NCI-H345 (cell line): ENCODE measurements at places on chromosomes 2 and 18.

DNA sequence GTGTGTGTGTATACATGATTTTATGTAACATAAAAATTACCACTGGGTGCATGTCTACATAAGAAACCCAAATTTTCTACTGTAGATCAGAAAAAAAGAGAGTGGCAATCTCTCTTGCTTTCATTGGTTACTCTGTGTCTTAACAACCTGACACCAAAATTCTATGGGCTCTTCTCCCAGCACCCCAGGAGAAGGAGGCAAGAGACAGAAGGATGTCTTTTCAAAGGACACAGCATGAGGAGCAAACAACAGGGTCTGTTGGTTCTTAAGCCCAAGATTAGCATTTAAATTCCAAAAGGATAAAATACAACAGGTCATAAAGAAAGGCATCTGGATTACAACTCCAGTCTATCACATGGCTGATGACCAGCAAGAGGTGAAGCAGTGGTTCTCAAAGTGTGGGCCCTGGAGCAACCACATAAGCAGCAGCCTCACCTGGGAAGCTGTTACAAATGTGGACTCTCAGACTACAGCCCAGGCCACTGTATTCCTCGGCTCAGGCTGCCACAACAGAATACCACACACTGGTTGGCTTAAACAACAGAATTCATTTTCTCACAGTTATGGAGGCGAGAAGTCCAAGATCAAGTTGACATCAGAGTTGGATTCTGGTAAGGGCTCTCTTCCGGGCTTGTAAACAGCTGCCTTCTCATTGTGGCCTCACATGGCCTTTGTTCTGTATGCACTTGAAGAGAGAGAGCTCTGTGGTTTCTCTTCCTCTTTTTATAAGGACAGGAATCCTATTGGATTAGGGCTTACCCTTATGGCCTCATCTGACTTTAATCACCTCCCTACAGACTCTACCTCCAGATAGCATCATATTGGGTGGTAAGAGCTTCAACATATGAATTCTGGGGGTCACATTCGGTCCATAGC is 79.8 kb upstream of the RNF152 start:
- peak; percentile 56 for DNase-seq

GRCh38 chr2:38374984-38375383 is 2.1 kb downstream of the ATL2 start:
- DNase-seq: no peak

DNA sequence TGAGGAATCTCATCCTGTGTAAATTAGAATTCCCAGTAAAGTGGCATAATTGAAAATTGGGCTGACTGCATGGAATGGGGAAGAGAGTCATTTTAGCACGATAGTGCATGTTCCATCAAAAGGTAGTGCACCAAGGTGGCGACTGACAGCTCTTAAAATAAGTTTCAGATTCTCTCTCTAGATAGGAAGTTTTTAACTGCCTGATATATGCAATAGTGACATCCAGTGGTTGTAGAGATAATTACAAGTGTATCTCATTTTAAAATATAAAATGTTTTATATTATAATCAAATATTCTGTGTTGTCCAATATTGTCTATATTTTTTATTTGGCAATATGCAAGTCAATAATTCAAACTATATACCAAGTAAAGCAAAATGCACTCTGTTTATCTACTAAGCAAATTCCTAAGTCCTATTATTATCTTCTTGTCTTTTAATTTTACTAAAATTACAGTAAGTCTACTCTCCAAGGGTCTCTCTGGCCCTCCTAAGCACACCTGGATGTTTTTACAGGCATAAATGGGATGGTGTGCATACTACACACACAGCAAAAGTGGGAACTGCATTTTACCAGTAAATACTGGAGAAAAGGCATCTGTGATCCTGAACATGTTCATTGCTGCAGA is 397.7 kb upstream of the HNRNPA3 start:
- peak; percentile 42 for DNase-seq

DNA sequence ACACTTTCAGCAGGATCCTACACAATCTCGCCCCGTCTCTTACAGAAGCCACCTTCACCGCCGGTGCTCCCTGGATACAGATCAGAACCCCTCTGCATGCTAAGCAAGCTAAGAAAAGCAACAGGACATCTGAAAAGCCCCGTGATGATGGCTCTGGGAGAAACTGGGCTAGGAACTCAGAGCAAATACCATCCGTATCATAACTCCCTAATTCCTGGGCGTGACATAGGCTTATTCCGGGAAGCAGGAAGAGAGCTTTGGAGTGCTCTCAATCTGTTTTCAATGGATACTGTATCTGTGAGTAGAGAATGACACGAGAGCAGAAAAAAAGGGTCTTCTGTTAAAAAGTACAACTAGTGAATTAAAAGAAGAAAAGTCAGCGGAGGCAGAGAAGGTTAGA is 121.6 kb downstream of the SPP2 start:
- no peak for DNase-seq

DNA sequence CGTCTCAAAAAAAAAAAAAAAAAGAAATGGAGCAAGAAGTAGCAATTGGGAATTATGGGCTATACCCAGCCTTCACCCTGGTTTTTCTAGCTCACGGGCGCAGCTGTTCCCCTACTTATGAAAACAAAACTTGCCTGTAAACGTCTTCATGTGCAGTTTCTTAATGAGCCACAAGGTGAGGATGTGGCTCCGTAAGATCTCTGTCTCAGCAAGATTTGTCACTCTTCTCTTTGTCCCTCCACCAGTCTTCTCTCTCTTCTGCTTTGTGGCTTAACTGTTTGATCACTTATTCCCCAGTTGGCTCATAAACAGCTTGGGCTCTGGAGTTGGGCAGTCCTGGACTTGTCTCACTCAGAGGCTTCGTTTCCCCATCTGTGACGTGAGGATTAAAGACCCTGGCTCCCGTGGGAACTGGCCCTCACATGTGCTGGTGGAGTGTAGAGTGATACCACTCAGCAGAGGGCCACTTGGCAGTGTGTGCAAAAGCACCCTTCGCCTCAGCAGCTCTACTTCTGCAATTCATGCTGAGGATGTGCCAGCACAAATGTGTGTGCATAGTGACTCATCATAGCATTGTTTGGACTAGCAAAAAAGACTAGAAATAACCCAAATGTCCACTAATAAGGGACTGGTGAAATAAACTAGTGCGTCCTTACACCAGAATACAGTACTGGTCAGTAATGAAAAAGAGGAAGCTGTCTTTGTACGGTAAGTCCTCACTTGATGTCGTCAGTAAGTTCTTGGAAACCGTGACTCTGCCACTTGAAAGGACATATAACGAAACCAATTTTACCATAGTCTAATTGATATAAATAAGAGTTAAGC is 8.7 kb downstream of the CEP68 start:
- DNase-seq: peak; percentile 41

DNA sequence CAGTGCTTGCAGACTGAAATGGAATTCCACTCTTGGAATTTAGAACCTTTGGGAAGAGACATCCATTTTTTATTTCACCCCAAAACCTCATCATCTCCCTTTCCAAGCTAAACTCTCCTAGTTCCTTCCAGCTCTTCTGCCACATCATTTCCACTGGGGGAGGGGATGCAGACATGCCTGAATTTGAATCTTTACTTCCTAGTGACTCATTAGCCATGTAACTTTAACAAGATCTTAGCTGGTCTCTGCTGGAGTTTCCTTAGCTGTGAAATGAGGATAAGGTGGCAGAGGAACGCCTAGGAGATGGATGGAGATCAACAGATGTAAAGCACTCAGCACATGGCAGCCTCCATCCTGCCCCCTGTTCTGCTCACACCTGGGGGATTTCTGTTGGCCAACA is 266.8 kb downstream of the EN1 start:
- DNase-seq: no peak

DNA sequence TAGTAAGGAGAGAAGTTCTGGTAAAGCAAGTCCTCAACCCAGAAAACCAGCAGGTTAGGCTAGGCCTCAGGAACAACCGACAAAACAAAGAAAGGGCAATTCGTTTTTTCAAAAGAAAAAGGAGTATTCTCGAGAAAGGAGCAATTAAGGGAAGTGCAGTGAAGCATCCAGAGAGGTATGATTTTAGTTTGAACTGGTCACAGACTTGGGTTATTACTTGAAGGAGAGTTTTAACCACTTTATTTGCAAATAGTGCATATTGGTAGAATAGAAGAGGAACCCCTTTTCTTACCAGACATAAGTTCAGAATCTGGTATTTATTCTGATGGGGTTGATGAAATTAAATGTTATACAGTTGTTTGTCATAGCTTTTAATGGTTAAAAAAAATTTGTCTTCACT is 110.0 kb upstream of the GCFC2 start:
- DNase-seq: no peak

DNA sequence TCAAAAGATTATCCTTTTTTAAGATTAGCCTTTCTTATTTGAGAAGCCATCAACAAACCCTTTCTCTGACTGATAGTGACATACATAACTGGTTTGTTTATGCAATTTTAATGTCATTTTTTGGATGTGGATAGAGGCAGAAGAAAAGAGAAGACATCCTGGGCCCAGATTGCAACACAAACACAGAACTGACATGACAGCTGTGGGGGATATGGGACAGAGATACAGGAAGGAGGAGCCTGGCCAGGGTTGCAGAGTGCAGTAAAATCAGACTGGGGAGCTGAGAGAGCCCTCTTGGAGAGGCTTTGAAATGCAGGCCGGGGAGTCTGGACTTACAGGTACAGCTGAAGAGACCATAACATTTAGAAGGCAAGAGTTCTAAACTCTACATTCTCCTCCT is 65.1 kb downstream of the SIGLEC15 start:
- DNase-seq: no peak

- DNase-seq: peak; percentile 70
Observed at GRCh38 chr18:70454704-70455322, 166.0 kb downstream of the SOCS6 start.

DNA sequence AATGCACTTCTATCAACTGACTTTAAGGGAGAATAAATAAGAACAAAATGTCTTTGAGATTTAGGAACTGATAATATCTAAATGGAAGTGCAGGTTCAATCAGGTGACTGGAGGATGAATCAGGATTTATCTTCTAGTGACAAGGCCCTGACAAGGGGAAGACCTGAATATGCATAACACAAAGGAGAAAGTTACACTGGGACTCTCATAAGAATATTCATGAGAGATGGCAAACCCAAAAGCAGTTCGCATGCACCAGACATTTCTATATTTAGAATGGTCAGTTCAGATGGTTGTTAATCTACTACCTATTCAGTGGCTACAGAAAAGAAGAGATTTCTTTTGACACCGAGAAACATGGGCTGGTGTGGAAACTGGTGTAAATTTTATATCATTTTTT is 1771.3 kb upstream of the LRRTM1 start:
- no peak for DNase-seq

- no peak for DNase-seq
Observed at GRCh38 chr2:172079838-172080640, 5.3 kb upstream of the DLX1 start.

DNA sequence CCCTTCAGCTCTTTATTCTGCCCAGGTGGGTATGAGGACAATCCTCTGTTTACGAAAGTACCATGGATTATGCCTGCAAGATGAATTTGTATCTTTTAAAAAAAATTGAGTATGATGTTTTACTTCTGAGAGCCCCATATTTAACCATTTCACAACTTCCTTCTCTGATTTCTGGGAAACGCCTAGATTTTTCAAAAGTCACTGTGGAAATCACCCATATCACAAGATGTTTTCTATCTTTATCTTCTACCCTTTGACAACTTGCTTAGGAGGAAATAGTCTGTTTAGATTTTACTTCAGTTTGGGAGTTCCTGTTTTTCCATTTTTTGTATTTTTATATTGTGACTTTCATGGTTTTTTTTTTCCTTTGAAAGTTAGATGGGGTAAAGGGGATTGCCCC is 53.0 kb downstream of the ICOS start:
- DNase-seq: no peak

DNA sequence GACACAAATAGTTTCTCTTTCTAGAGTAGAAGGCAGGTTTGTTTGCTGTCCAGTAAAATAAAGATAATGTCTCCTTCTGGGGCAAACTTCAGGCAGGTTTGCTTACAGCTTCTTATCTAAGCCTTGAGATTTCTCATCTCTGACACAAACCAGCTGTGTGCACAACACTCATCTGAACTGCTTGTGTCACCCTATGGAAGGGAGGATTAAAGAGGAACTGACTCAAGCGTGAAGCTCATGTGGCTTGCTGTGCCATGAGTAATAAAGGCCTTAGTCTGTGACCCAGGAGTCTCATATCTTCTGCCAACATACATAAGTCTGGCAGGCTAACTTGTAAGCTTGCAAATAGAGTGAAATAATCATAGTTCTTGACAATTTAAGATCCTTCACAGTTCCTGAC is 24.2 kb upstream of the CPO start:
- no peak for DNase-seq

DNA sequence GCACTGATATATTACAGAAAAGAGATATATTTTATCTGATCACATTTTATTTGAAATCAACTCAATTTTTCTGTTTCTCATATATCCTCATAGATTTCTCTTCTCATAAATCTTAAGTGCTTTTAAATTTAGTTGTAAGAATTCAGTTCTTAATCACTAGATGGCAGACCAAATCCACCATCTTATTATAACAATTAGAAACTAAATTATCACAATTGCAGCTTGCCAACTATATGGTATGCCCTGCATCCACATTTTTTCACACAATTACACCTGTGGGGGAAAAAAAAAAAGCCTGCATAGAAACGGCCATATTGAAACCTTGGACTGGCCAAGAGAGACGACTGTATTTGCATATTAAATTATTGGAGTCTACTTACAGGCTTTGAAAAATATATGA is 64.4 kb downstream of the COL5A2 start:
- no peak for DNase-seq

DNA sequence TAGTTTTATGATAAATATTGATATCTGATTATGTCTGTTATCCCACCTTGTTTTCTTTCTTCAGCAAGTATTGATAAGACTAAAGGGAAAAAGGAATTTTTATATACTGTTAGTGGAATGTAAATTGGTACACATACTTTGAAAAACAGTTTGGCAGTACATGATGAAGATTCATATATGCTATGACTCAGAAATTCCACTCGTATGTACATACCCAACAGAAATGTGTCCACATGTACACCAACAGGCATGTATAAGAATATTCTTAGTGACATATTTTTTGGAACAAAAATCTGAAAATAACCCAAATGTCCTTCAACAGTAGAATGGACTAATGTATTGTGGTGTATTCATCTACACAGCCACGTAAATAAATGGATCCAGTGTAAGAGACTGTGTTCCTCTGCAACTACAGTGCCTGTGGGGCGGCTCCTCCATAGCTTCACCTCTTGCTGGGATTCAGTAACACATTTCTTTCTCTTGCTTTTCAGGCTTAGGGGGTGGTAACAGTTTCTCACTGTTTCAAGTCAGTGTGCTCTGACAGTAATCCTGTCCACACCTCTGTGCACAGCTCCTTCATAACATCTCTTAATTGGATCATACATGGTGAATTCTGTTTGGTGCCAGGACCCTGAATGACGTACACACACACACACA is 35.5 kb upstream of the ALMS1 start:
- DNase-seq: no peak

- no peak for DNase-seq
Observed at GRCh38 chr2:33486544-33486943, 10.1 kb downstream of the RASGRP3 start.

DNA sequence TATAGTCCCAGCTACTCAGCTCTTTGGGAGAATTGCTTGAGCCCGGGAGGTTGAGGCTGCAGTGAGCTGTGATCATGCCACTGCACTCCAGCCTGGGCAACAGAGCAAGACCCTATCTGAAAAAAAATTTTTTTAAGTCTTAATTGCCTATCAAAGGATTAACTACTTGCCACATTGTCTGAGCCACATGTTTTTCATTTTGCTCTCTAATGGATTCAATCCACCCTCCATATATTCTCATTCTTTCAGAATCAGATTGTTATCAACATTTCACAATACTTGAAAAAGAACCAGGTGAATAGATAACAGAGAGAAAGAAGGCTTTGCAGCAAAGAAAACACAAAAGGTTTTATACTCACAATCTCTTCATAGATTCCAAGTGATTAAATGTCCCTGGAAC is 61.0 kb downstream of the PXDN start:
- no peak for DNase-seq
